ENCODE measurements at places on chromosomes 3 and 15.

DNA sequence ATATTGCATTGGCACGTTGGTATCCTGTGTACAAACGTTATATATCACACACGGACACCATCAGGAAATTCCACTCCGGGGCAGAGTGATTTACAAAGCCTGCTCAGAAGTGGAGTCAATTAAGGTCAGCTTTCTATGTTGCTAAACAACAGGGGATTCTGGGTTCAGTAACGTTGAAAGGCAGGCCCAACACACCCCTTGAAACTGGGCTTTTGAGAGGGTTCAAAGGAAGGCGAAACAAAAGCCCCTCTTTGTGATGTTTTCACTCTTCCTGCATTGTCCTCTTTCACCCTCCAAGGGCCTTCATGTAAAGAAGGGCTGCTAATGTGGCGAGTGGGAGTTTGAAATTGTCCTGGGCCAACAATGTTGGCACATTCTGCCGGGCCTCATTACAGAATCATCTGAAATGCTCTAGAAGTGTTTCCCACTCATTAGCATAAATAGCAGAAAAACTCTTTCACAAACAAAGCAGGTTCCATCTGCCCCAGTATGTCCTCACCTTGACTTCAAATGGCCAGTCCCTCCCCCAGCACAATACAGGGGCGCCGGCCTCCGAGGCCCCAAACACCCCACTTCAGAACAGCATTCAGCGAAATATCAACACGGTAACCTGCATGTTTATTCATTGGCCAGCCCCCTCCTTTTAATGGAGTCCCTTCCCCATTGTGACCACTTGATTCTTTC, 76.4 kb downstream of the HES1 start:
- DNase-seq: no peak

- no peak for DNase-seq
Measured at GRCh38 chr3:188152660-188153436, 1.1 kb upstream of the LPP start.

GRCh38 chr3:55669133-55669532, 182.0 kb upstream of the WNT5A start:
- no peak for DNase-seq

DNA sequence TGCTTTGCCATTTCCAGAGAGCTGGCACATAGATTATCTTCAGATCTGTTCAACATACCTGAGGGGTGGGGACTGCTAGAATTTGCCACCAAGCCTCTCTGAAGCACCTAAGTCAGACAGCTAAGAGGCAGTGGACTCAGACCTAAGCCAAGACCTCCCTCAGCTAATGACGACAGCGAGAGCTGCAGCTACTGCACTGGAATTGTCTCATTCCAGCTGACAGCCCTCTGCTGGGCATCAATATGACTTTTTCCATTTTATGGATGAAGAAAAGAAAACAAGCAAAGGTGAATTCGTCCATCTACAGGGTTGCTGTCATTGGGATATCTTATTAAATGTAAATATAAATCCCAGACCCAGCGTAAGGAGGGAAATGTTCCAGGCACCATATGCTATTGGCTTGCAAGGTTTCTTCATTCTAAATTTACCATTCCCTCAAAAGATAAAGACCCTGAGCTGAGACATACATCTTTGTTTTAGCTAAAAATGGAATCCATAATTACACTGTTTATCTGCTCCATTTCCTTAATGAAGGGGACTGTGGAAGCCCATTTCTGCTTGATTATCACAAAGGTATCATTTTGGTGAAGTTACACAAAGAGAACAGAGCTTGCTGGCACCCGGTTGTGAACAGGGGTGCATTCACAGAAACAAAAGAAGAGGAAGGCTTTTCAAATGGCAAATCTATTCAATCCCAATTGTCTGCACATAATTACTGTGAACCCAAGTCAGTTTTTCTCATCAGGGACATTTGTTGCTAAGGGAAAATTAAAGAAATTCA, 85.5 kb upstream of the LRTM1 start:
- no peak for DNase-seq

- no peak for DNase-seq
Measured at GRCh38 chr3:178140531-178141304, 395.5 kb upstream of the KCNMB2 start.

GRCh38 chr15:81024936-81025335, 24.2 kb downstream of the TLNRD1 start:
- DNase-seq: no peak

DNA sequence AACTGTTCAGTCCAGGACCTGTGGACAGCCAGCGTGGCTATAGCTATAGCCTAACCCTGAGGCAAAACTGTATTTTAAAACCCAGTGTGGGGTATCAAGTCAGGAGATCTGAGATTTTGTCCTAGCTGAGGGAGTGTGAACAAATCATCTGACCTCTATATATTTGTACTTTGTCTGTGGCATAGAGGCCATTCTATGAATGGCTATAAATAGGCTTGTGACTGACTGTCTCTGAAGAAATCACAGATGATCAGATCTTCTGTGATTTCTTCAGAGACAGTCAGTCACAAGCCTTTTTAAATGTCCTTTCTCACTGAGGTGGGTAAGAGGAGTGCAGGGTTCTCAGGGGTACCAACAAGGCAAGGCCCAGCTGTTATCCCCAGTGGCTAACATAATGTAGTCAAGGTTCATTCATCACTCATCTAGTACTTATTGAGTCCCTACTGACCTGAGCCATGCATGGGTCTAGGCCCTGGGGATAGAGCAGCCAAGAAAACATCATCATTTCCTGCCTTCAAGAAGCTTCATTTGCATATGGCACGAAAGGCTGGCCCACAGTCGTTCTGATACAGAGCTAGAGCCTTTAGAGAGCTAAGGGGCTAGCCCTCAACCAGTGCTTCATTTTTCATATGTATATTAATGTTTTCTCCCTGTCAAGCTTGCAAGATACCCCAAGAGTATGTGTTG, 53.3 kb downstream of the TIPARP start:
- no peak for DNase-seq

- no peak for DNase-seq
Measured at GRCh38 chr3:126040386-126040785, 43.5 kb downstream of the SLC41A3 start.

DNA sequence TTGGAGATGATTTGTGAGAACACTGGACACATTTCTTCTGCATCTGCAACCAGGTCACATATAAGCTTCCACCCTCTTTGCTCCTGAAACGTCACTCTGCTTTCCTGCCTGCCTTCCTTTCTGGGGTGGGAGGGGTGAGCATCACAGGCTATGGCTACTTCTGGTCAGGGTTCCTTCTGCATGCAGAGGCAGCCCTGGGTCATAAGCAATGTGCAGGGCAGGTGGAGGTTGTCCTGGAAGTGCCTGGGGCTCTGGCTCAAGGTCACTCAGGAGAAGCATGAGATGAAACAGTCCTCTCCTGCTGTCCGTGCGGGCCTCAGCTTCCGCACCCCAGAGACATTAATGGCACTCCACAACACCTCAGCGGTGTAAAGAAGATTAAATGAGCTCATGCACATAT, 15.1 kb downstream of the SLC6A20 start:
- DNase-seq: no peak

DNA sequence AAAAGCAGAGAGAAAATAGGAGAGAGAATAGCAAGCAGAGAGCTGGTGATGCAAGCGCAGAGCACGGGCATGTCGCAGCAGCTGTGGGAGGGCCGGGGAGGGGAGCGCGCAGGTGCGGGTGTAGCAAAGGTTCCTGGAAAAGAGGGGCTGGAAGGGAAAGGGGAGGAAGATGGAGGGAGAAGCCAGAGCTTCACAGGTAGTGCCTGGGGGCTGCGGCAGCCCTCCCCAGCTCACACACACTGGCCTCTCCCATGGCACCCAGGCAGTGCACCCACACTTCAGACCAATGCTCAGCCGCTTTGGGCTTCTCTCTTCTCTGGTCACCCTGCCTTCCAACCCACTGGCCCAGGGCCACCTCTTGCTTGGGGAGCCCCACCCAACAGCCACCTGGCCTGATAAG, 72.1 kb downstream of the ADAMTS7 start:
- no peak for DNase-seq

DNA sequence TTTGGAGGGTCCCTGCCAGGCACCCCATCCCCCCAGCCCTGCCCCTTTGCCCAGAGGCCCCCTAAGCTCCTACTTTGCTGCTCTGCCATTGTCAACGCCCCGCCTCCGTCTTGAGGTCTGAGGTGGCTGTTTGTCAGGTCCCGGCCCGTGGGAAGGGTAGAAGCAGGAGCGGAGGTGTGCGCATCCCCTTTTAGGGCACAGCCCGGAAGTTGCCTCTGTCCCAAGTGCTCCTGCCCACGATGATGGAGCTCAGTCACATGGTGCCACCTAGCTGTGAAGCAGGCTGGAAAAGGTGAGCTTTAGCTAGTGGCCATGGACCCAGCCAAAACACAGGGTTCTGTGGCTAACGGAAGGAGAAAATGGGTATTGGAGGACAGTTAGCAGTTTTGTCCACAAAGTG, 28.5 kb upstream of the LCTL start:
- DNase-seq: no peak

GRCh38 chr15:39188930-39189329, 391.9 kb upstream of the THBS1 start:
- no peak for DNase-seq

DNA sequence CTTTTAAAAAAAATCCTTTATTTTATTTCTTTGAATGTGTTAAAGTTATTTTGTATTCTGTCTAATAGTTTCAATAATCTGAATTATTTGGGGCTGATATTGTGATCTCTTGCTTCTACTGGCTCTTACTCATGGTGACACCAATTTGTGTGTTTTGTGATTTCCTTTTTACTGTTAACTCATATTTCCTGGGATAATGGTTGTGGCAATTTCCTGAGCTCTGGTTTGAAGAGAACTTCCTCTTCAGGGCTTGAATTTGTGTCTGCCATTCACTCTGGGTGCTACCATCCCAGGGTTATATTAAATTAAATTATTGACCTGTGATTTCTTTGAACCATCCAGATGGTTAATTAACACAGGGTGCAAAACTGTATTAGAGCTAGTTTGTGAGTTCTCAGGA, 60.4 kb upstream of the RNF7 start:
- no peak for DNase-seq

DNA sequence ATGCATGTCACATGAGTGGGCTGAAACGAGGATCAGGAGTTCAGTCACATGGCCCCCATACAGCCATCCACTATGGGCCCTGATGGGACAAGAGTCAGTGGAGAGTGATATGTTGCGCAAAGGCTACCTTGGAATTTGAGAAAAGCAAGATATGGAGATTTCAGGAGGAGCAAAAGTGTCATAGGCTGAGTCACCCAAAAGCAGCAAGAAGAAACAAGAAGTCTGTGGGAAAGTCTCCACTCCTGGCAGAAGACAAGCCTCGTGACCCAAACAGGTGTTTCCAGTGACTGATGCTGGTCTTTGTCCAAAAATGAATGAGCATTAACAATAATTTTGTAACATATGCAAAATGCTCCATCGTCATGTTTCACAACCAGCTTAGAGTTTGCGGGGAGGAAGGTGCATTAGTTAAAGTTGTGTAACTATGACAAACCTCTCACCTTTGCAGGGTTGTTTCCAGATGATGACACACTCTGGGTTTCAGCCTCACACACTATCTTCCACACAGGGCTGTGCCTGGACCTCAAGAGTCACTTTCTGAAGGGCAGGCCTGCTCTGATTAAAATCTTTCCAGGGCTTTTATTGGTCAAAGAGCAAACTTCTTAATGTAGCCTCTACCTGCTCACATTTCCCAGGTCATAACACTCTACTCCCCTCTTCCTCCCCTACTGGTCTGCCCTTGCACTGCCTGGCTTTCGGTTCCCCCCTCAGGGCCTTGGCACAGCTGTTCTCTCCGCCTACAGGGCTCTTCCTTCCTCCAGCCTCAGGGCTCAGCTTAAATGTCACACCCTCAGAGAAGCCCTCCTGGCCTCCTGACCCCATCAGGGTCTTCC, 3.9 kb upstream of the DNASE1L3 start:
- DNase-seq: no peak

- DNase-seq: no peak
Measured at GRCh38 chr15:89450076-89451006, 46.0 kb downstream of the RHCG start.

DNA sequence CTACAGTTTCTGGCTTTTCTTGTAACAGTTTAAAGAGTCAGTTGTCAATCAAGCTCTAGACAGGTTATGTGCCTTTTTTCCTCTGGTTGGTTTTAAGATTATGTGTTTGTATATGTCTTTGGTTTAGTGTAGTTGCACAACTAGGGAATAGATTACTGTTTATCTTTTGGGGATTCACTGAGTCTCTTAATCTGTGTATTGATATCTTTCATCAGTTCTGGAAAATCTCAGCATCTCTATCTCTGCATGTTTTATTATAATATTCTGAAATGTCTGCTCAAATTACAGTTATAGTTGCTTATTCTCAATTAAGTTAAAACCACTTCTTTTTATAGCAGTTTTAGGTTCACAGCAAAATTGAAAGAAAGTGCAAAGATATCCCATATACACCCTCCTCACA, 14.3 kb downstream of the DUT start:
- no peak for DNase-seq

GRCh38 chr15:76003364-76003763, 8.9 kb downstream of the NRG4 start:
- no peak for DNase-seq

DNA sequence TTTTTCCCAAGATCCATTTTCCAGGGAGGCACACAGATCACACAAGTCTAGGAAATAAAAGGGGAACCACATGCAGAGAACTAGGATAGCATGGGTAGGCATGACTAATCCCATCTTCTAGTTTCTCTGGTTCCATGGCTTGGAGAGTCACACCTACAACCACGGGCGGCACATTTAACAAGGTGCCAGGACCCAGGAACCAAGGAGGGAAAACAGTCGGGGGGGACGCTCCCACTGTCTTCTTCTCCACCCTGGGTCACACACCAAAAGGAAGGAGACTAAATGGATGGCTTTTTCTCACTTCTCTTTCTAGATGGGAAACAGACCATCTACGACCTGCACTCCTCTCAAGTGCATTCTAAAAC, 4.6 kb upstream of the SMCO1 start:
- DNase-seq: no peak

DNA sequence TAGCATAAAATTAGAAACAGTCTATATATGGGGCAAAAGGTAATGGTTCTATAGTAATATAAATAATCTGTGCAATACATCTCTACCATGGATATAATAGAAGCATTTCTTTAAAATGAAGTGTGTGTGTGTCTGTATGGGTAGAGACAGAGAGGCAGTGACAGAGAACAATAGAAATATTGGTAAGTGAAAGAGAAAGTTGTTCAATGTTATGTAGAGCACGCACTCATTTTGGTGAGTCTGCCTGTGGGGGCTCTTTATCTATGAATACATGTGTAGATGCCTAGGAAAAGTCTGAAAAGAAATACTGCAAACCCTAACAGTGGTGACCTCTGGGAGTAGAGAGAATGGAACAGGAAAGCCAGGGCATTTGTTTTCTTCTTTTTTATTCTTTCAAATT, 182.6 kb downstream of the STAC start:
- DNase-seq: no peak

Data from hematopoietic multipotent progenitor cell treated with erythropoietin and hydrocortisone succinate and interleukin-3 and kit ligand, for 15 days (in vitro differentiated cells).